Stimulated activated CD8-positive, alpha-beta memory T cell treated with anti-CD3 and anti-CD28 coated beads, Interleukin-2, amount 100 ng/mL, for 1 hour (primary cell): ENCODE measurements at places on chromosomes 6 and 20.

- no peak for DNase-seq
Measured at GRCh38 chr6:52994839-52995088, 320 bp downstream of the GSTA4 start.

GRCh38 chr6:8382434-8382833 is 52.9 kb downstream of the SLC35B3 start:
- DNase-seq = no peak

DNA sequence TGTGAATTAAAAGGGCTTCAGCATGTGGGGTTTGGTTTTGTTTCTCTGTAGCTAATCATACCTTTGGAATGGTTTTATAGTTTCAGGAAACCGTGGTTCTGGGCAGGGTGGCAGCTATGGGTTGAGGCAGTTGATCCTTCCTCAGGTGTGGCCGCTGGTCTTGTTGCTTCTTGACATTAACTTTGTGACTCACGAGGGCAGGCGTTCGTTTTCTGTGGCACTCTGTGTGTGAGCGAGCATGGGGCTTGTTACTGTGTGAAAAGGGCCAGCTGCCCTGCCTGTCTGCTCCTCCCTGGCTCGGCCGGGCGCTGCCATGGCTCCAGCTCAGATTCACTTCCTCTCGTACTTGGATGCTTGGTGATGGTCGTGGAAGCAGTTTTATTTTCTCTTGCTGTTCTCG is 16.2 kb downstream of the DNAJC5 start:
- no peak for DNase-seq

GRCh38 chr6:89145091-89145955 is 532 bp upstream of the PM20D2 start:
- no peak for DNase-seq
